Activated CD4-positive, alpha-beta T cell treated with anti-CD3 and anti-CD28 coated beads, Interleukin-2, amount 10 ng/mL, durations not matched to agents 24 days and 14 days (primary cell): ENCODE measurements at places on chromosomes 11 and 22.

DNA sequence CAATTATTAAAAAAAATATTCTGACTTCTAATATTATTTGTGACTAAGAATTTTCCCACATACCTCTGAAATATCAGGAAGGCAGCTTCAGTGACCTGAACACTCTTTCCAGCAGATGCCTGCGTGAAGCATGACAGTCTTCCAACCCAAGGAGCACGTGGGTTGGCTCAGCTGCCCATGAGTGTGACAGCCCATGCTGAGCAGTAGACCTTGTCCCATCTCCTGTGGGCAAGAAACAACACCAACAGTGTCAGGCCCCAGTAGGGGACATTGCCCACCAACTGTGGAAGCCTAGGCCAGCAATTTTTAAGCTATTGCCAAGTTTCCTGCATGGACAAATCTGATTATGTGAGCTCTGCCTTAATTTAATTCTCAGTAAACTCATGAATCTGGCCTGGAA, 66.4 kb upstream of the OLFML1 start:
- no peak for DNase-seq

- no peak for DNase-seq
Observed at GRCh38 chr11:47967577-47968525, 12.5 kb upstream of the PTPRJ start.

GRCh38 chr11:110085255-110085838, 7.8 kb upstream of the ZC3H12C start:
- no peak for DNase-seq

DNA sequence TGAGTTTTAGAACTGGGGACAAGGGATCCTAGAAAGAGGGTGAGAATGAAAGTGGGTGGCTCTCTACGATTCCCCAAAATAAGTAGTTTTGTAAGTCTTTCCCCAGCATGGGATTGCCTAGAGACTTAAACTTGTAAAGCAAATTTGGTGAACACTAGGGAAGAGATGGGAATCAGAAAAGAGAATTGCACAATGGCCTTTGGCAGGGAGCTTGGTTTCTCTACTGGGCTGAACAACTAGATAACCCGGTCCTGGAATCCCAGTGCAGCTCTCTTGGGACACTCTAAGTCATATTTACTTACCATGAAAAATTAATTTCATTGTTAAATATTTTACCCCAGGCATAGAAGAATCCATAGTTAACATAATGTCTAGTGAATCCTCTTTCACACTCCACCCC, 16.5 kb upstream of the USP18 start:
- no peak for DNase-seq

GRCh38 chr22:50261615-50262459, at the start of gene MAPK12:
Gene MAPK12 (minus strand): TSS chr22:50261683. CDS start chr22:50261509, 174 bp downstream.
- no peak for DNase-seq

DNA sequence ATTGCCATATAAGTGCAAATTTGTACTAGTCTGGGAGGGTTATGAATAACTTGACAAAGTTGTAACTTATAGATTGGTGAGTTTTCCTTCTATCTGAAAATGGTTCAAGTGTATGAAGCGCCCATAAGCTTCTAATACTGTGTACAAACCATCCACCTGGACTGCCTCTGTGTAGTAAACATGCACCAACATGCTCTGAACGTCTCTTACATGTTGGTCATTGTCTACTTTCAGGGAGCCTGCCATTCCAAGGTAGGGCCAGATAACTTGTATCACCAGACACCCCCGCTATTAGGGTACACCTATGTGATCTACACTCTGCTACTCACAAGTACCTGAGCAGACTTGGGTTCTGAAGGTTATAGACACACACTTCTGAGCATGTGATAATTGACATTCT, 735.5 kb upstream of the API5 start:
- DNase-seq: no peak

GRCh38 chr22:39592081-39593065, 21.8 kb downstream of the CACNA1I start:
- DNase-seq: no peak

DNA sequence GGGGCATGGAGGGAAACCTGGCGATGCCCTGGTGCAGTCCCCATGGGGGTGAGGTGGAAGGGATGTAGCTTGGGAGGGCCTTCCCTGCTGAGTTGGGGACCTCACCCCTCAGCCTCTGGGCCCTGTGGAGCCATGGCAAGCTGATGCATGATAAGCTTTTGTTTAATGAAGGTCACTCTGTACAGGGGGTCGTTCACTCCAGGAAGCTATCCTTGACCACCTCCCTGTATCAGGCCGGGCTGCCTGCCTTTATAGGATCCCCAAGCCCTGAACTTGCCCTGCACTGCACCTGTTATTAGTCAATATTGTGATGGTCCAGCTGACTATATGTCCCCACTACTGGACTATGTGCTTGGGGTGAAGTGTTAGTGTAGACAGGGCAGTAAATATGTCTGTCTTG, 49.7 kb upstream of the MYEOV start:
- no peak for DNase-seq

DNA sequence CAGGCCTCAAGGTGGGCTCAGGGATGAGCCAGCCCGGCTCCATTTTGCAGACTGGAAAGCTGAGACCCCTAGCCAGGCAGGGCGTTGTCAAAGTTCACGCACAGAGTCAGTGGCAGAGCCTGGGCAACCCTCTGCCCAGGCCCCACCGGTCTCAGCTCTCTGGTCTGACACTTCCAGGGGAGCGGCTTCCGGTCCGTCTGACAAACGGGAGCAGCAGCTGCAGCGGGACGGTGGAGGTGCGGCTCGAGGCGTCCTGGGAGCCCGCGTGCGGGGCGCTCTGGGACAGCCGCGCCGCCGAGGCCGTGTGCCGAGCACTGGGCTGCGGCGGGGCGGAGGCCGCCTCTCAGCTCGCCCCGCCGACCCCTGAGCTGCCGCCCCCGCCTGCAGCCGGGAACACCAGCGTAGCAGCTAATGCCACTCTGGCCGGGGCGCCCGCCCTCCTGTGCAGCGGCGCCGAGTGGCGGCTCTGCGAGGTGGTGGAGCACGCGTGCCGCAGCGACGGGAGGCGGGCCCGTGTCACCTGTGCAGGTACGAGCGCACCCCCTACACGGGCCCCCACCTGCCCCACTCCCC, 36.0 kb downstream of the CD6 start:
- peak; percentile 68 for DNase-seq

- no peak for DNase-seq
Observed at GRCh38 chr11:29022676-29023075, 914.5 kb downstream of the METTL15 start.

GRCh38 chr11:131854391-131854790, 484.0 kb downstream of the NTM start:
- no peak for DNase-seq

GRCh38 chr22:39117585-39118191, 20.6 kb downstream of the APOBEC3H start:
- DNase-seq: peak; percentile 92

DNA sequence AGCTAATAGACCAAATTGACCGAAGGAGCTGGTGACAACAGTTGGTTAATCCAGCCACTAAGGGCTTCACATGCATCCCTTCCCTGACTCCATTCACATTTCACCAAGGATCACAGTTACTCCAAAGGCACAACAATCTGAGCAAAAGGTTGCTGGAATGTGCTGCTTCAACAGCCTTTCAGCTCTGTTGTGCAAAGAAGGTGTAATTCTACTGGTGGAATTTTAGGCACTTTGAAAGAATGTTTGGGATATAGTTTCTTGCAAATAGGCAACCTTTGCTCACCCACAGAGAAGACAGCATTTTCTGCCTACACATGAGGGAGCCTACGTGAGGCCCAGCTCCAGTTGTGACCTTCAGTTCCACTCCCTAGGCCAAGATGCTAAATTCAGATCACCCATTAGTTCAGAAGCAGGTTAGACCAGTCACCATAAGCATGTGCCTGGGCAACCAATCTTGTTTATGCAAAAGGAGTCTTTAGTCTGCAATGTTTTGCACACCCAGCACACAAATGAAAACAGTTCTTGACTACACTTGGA, 21.6 kb upstream of the FCHSD2 start:
- DNase-seq: no peak

- DNase-seq: no peak
Observed at GRCh38 chr11:65479184-65480145, 19.4 kb upstream of the MALAT1 start.

GRCh38 chr11:7251836-7252682, at the start of gene SYT9:
Gene SYT9 (plus strand): TSS chr11:7251904. CDS start chr11:7252187, 283 bp downstream.
- peak; percentile 75 for DNase-seq

GRCh38 chr11:14656536-14657457, 13.2 kb downstream of the PDE3B start:
- DNase-seq: no peak

GRCh38 chr22:48238966-48239365, 1476.5 kb downstream of the TBC1D22A start:
- no peak for DNase-seq

GRCh38 chr11:35511666-35512065, 13.8 kb downstream of the PAMR1 start:
- DNase-seq: no peak

GRCh38 chr11:72930008-72930407, 115.8 kb downstream of the ATG16L2 start:
- DNase-seq: no peak

- DNase-seq: no peak
Observed at GRCh38 chr22:35838855-35839576, 121.3 kb downstream of the APOL5 start.

GRCh38 chr11:27722953-27723344, 22.7 kb upstream of the BDNF start:
- DNase-seq: no peak

DNA sequence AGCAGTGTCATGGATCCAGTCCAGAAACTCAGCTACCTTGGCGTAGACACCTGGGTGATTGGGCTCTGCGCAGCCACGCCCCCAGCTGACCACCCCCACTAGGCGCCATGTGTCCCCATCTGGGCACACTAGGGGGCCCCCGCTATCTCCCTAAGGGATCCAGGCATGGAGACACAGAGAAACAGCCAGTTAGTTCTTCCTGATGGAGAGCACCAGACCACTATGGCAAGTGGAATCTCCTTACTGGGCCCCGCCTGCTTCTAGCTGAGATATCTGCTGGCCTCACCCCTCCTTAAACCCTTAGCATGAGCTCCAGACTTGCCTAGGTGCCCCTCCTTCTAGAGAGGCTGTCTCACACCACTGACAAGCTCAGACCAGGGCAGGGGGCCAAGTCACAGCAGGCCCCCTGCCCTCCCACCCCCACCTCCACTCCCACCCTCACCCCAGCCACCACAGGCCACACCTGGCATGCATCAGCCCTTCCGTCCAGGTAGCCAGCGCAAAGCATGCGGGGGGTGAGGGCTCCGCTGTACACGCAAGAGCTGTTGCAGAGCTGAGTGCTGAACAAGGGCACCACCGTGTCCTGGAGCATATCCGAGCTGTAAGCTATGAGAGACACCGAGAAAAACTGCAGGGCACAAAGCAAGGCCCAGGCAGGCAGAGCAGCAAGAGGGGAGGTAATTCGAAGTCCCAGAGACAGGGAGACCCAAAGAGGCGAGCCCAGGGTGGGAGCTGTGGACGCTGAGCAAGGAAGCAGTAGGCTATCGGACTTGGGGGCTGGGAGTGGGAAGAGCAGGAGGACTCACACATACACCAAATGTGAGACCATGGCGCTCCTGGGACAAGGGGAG, 16.1 kb downstream of the TMPRSS5 start:
- DNase-seq: no peak

- no peak for DNase-seq
Observed at GRCh38 chr11:72441752-72442207, 7.4 kb upstream of the CLPB start.

GRCh38 chr11:13480198-13480597, 15.6 kb downstream of the PTH start:
- DNase-seq: no peak

DNA sequence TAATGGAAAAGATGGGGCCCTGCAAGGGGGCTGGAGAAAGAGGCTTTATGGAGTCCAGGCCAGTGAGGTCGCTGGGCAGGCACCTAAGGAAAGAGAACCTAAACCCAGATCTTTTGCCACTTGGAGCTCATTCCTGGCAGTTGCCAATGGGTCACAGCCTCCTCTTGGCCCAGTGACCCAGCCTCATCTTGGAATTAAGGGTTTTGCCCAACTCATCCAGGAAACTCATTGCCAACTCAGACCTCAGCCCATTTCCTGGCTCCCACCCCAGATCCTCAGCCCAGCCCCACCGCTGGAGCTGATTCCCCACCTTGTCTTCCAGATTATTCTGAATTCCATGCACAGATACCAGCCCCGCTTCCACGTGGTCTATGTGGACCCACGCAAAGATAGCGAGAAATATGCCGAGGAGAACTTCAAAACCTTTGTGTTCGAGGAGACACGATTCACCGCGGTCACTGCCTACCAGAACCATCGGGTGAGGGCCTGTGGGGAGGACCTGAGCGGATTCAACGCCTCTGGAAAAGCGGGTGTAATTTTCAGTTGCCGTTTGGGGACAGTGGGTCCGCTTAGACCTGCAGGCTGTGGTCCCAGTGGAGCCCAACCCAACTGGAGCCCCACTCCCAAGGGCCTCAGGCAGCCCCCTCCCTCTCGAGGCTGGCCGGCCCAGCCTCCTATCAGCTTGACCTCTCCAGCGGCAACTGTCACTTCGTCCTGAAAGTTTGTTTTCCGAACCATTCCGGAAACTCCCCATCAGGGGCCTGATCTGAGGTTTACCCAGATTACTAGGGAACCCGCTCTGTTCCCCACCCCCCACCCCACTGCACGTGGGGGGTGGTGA, 4.3 kb downstream of the TBX1 start:
- DNase-seq: no peak

GRCh38 chr11:68266121-68266891, 5.5 kb downstream of the C11orf24 start:
- no peak for DNase-seq

DNA sequence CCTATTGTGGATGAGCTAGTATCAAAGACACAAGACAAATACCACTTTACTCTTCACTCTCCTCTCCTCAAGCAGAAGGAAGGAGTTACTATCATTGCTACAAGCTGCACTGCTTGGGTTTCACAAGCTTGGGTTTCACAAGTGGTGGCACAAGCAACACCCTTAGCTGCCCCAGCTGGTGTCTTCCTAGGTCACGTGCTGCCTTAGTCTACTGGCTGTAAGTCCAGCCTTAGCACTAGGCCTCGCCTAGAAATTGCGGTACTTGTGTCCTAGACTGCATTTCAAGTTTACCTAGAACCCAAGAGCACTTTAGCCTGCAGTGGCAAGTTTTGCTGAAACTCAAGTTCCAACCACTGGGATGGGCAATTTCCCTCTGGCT, 86.6 kb downstream of the EHF start:
- DNase-seq: no peak

DNA sequence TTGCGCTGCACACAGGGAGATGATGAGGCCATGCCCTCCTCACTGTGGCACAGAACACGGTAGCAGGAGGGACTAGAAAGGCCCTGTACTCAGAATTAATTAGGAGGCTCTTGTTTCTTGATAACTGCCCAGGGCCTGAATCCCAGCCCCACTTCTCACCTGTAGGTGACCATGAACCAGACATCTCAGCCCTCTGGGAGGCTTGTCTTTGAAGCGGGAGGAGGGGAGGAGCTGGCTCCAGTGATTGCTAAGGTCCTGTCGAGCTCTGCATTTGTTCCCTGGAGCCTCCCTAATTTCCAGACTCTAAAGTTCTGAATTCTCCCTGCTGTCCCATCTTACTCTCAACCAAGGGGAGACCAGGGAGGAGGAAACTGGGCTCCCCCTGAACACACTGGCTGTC, 19.8 kb upstream of the OAF start:
- no peak for DNase-seq

- no peak for DNase-seq
Observed at GRCh38 chr22:40412441-40412840, 42.0 kb downstream of the SGSM3 start.

GRCh38 chr11:76823481-76824028, 37.2 kb upstream of the ACER3 start:
- no peak for DNase-seq
